Activated B cell treated with CpG ODN at 0.5 μM for 24 hours (primary cell): ENCODE measurements at places on chromosomes 6 and 20. TPM values are rescaled to one million over a fixed set of nuclear protein-coding genes. Genes with fewer than 3 reads are reported as not detected.

GRCh38 chr6:157952861-157953351 is 28.8 kb upstream of the SYNJ2 start:
- DNase-seq = no peak

DNA sequence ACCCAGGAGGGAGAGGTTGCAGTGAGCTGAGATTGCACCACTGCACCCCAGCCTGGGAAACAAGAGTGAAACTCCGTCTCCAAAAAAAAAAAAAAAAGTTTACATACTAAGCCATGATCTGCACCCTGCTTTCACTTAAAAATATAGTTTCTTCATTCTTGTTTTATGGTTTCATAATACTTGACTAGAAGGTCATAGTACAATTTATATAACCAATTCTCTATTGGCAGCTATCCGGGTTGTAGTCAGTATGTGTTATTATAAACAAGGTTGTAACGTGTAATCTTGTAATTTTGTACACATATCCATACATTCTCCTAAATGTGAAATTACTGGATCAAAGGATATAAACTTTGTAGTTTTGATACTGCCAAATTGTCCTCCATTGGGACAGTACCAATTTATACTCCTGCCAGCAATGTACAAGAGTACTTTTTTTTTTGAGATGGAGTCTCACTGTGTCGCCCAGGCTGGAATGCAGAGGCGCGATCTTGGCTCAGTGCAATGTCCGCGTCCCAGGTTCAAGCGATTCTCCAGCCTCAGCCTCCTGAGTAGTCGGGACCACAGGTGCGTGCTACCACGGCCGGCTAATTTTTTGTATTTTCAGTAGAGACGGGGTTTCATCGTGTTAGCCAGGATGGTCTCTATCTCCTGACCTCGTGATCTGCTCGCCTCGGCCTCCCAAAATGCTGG is 144.8 kb downstream of the GJA10 start:
- no peak for DNase-seq

SNAP25 gene
- total RNA-seq = not detected in 2 replicates

DNA sequence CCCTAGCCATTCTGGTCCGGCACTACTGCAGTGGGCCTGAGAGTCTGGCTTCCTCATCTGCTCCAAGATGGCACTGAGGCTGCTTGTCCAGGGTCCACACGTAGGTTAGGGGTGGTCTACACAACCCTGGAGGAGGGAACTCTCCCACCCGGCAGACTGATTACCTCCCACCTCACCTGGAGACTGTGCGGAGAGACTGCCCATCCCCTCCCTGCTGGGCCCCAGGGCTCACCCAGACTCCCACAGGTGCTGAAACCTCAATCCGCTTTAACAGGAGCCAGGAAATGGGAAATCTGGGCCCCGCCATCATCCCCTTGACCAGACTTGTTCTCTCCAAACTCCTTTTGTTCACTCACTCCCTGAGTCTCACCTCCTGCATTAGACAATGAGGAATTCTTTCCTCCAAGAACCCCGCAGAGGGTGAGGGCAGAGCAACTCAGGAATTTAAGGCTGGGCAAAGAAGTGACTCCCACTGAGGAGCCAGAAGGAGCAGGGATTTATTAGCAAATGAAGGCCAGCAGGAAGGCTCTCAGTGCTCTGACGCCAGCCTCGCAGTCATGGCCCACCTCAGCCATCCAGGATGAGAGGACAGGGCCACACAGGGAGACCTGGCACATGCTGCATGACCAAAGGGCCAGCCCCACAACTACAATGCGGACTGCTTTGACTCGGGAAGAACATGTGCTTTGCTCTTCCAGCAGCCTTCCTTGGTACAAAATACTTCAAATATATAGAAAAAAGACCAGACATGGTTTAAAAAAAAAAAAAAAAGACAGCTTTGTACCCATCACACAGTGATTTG is 53.0 kb downstream of the CDK5RAP1 start:
- no peak for DNase-seq

DNA sequence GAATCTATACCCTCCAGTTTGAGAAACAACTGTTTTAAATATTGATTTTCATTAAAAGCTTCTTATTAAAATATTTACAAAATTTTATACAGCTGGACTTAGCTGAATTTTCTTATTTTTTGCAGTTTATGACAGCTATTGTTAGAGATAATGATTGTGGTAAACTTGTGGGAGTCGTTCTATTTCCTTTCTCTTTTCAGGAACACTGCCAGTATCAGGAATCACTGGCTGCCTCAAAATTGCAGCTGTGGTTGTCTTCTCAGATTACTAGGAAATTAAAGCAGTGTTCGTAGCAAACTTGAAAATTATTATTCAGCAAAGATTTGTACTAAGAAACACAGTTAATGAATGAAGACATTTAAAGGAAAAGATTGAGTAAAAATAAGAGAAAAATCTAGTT is 311.0 kb downstream of the CENPW start:
- no peak for DNase-seq

GRCh38 chr6:87684895-87685654 is 17.0 kb downstream of the AKIRIN2 start:
- DNase-seq = no peak

DNA sequence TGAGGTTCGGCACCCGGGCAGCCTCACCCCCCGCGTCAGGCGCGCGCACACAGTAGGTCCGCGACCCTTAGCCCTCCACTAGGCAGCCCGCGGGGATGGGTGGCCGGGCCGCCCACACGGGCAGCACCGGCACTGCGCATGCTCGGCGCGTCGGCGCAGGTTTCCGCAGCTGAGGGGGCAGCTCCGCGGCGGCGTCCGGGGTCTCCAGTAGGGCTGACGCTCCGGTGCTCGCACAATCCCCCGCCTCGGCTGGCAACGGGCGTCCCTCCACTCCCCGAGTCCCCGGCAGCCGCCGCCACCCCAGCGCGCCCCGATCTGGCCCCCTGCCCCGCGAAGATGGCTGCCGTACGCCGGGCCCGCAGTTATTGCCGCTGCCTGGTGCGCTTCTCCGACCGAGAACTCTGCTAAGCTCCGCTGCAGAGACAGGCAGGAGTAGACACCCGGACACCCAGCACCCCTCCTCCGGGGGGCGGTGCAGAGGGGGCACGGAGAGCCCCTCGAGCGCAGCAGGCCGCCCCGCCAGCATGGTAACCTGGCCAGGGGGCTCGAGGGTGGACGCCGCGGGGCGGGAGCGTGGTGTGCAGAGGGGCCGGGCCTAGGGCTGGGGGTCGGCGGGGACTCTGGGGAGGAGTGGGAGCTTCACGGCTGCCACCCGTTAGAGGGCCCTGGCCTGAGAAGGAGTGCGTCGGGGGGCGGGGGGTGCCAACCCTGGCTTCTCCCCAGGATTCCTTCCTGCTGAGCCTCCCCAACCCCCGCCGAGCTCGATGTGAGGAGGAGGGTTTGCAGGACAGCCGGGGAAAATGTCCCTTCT is at the start of gene FBXO9:
TSS of gene FBXO9 (plus strand) at position 139 of the 811 bp plus-strand sequence. CDS start at position 525, 386 bp downstream.
- peak; percentile 83 for DNase-seq

- no peak for DNase-seq
These were observed 756 bp downstream of the MOXD1 start for GRCh38 chr6:132400555-132400882.

PHACTR1 gene
- 109 and 115 TPM in 2 replicates for total RNA-seq

- DNase-seq = no peak
These were observed 12.9 kb upstream of the WFDC2 start for GRCh38 chr20:45456632-45457031.

OPN5 gene
- not detected in 2 replicates for total RNA-seq

DNA sequence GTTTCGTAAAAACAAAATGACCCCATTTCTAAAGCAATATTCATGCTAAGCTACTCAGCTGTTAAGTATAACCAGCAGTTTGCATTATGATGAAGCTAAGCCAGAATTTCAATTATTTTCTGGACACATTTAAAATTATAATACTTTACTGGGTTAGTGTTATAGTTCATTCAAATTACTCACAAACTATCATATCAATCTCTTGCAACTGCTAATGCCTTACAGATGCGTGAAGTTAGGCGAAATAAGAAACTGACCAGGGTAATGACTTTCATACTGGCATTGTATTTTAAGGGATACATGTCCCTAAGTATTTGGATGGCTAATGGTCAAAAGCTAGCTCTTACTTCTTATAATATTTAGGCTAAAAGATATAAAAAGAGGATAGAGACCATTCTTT is 249.6 kb downstream of the TSHZ2 start:
- no peak for DNase-seq

MCM9 gene
- 33.3 and 37.0 TPM in 2 replicates for total RNA-seq

GRCh38 chr6:28862077-28862476 is 61.7 kb downstream of the TRIM27 start:
- no peak for DNase-seq

DNA sequence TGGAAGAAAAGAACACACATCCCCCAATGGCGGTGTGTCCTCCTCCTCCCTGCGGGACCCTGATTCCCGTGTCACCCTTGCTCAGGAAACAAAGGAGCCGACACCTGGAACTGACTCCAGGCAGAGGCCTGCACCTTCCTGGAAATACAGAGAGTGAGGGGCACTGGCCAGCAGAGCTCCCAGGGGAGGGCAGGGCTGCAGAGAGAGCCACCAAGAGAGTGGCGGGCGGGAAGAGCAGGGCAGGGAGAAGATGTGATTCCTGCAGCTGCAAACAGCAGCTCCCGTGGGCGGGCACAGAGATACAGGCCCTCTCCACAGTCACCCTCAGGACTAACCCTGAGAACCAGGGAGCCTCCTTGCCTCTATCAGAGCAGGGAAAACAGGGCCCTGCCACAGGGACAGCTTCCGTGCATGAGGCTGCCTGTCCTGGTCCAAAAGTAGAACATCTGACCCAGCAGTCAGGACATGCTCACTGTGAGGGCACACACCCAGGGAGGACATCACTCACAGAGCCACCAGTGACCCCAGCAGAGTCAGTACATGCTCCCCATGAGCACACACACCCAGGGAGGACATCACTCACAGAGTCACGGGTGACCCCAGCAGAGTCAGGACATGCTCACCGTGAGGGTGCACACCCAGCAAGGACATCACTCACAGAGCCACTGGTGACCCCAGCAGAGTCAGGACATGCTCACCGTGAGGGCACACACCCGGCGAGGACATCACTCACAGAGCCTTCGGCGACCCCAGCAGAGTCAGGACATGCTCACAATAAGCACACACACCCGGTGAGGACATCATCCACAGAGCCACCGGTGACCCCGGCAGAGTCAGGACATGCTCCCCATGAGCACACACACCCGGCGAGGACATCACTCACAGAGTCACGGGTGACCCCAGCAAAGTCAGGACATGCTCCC is 193.1 kb downstream of the DLL1 start:
- DNase-seq = peak; percentile 9

DNA sequence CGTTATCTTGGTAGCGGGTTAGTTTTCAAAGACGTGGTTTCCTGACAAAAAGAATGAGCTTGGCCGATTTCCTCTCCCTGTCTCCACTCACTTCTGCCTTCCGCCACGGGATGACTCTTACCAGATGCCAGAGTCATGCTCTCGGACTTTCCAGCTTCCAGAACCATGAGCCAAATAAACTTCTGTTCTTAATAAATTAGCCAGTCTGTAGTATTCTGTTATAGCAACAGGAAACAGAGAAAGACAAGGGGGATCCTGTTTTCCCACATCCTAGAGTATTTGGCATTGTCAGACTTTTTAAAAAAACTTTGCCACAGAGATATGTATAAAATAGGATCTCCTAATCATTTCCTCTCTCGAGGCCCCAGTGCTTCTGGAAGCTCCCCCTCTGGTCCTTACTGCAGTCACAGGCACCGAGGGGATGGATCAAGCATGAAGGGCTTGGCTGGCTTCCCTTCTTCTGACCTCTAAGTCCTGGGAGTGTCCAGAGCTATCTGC is 84.9 kb upstream of the NAA20 start:
- DNase-seq = no peak

GRCh38 chr20:41183391-41183790 is 46.0 kb downstream of the PLCG1 start:
- DNase-seq = no peak

RAMACL gene
- total RNA-seq = 1.8 and 2.3 TPM in 2 replicates

DNA sequence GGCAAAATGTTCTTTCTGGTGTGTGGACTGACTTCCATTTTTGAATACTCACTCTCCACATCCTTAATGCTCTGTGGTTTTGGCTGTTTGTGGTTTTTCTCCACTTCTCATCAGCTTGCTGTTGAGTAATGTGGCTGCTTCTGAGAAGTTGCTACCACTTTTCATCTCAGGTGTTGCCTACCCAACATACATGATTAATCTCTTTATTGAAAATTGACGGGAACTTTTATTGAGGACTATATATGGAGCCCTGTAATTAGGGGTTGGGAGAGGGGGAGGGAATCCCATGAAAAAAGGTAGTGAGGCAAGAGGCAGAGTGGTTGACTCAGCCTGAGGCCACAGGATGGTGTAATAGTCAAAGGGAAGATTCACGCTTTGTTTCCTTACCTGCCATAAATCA is 17.6 kb downstream of the IL22RA2 start:
- no peak for DNase-seq

ENPP3 gene
- 0.07 and 0.29 TPM in 2 replicates for total RNA-seq

STXBP5 gene
- 19.5 and 22.3 TPM in 2 replicates for total RNA-seq

GRCh38 chr20:33415948-33416347 is 14.6 kb upstream of the CDK5RAP1 start:
- DNase-seq = no peak

GRCh38 chr6:31154436-31154835 is 3.2 kb downstream of the CCHCR1 start:
- no peak for DNase-seq

- no peak for DNase-seq
These were observed 95.0 kb downstream of the DLGAP4 start for GRCh38 chr20:36400909-36401735.

RGS17 gene
- not detected in 2 replicates for total RNA-seq

- no peak for DNase-seq
These were observed 609.5 kb upstream of the ARID1B start for GRCh38 chr6:156167625-156168071.

ARMH2 gene
- 2.1 and 2.3 TPM in 2 replicates for total RNA-seq

DNA sequence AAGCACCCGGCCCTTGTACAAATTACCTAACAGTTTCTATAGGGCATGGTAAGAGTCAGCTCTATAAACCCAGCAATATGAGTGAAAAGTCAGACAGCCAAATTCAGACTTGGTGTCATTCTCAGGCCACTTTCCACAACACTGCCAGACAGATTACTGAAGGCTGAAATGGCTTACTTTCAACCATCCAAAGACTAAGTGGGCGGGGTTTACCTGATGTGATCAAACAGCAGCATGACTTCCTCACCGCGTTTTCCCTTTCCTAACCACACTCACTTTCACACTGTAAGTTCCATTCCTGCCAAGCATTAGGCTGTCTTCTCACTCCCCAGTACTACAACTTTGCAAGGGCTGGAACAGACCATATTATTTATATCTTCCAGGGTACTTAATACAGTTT is 85.9 kb downstream of the SMLR1 start:
- DNase-seq = no peak

GRCh38 chr6:140960566-140960965 is 1172.2 kb upstream of the GJE1 start:
- DNase-seq = no peak

DNA sequence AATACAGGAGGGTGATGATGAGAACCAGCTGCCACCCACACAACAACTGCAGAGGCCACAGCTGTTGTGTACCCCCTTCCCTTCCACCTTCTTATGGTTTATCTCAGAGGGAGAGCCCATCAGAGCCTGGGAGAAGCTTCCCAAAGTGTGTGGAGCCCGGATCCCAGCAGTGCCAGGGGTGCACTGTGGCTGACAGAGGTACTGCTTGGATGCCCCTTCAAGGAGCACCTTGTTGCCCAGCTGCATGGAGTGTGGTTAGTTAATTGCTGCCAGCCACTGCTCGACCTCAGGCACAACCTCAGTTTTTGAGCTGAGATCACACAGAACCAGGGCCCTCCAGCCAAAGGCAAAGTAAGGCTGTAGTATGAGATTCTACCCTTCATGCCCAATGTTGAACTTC is 13.0 kb downstream of the PI3 start:
- no peak for DNase-seq
